ENCODE measurements at places on chromosomes 16 and 17.
A peak's percentile ranks its signal among the peaks of the same experiment; 100 is the strongest.

DNA sequence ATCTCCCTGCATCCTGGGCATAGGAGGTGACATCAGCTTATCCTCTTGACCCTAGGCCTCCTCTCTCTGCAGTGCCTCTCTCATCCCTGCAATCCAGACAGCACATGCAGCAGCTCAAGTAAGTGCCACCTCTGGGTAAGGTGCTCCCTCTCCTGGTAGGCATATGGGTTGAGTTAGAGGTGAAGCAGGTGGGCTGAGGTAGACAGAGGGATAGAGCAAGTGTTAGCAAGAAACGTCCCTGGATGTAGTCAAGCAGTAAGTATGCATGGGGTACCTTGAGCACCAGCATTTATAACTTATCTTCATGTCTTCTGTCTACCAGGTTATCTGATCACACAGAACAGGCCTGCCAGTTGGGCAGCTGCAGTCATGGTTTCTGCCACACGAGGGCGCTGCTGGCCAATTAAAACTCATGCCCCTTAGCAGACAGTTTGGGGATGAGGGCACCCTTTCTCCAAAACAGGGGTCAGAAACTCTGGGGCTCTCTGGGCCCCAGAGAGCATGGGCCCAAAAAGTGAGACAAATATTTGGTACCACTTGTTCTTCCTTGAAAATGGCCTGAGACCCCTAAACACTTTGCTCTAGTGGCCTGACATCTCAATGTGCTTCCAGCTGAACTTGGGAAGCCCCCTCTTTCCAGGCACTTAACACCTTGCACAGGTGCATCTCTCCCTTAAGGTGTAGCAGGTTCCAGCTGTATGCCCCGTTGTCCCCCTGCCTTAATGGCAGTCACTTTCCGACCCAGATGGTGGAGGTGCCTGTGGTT is 59.8 kb downstream of the NEUROD2 start:
- DNase-seq = peak; percentile 84

DNA sequence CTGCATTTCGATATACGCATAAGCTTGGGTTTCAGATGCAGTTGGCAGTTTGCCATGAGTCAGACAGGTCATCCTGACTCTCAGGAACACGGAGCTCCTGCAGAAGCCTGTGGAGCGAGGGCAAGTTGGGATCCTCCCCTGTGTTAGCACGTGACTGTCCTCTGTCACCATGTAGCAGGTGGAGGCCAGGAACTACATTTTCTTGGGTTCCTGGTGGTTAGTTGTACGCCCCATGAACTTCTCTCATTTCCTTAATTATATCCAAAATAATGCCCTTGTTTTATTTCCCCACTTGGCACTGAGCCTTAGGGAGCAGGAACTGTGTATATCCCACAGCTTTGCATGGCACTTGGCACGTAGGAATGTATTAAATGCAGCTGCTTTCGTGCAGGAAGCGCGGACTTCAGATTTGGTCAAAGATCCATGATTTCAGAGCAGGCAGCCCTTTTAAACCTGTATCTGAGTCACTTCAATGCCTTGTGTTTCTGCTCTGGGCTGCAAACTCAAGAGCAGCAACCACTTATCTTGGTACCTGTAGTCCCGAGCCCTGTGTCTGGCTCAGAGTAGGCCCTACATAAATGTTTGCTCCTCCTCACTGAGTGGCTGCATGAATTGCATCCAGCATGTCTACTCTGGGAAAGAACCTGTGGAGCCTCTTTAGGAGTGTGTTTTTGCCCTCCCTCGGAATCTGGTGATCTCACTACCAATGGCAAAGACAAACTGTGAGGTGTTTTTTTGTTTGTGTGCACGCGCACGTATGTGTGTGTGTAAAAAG is 428.4 kb downstream of the MAF start:
- DNase-seq = no peak

GRCh38 chr16:29675811-29676643 is 3.0 kb upstream of the QPRT start:
- peak; percentile 42 for DNase-seq

- DNase-seq = peak; percentile 63
Observed at GRCh38 chr17:68011199-68011665, 15.0 kb upstream of the C17orf58 start.

- no peak for DNase-seq
Observed at GRCh38 chr17:47620503-47621245, 29.0 kb upstream of the KPNB1 start.

DNA sequence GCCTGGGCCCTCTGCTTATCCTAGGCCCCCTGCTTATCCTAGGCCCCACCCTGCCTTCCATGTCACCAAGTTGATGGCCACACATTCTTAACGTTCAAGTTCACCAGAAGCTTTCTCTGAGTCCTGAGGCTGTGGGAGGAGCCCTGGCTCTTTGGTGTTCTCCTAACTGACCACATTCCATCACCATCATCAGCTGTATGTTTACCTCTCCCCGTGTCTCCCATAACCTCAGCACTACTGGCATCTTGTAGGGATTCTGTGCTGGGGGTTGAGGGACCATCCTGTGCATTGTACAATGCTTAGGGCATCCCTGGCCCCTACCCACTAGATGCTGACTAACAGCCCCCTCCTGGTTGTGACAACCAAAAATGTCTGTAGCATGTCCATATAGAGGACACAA is 99.3 kb downstream of the NDE1 start:
- no peak for DNase-seq
